Left lung (tissue), 14 donors: ENCODE measurements at places on chromosomes 5 and 9. TPM values are rescaled to one million over a fixed set of nuclear protein-coding genes. Genes with fewer than 3 reads are reported as not detected.
A peak's percentile ranks its signal among the peaks of the same experiment; 100 is the strongest.

The C5orf34 gene
- total RNA-seq: 2.2 TPM

The FST gene
- total RNA-seq: 3.7 TPM

The PPP3R2 gene
- not detected for total RNA-seq

The DCAF10 gene
- total RNA-seq: 24.8 TPM

The GEMIN5 gene
- total RNA-seq: 10.2 TPM

The DIPK1B gene
- total RNA-seq: 12.7 TPM

The CARD9 gene
- total RNA-seq: 11.1 TPM

- DNase-seq: no peak
- H3K27ac ChIP-seq: no peak overlapping the region
- H3K4me1 ChIP-seq: no peaks in the 10 kb centered on the region
These were observed 219.3 kb downstream of the SMARCA2 start for GRCh38 chr9:2234371-2234893.

- no peak overlapping the region for H3K4me3 ChIP-seq
- no peaks in the 10 kb centered on the region for H3K4me1 ChIP-seq
- DNase-seq: no peak
- H3K27me3 ChIP-seq: no peaks in the 10 kb centered on the region
- no peaks in the 10 kb centered on the region for H3K36me3 ChIP-seq
These were observed 87.9 kb upstream of the TRIO start for GRCh38 chr5:14054965-14055963.

GRCh38 chr5:142014911-142015584, 2.2 kb upstream of the GNPDA1 start:
- H3K27me3 ChIP-seq: no peaks in the 10 kb centered on the region
- H3K27ac ChIP-seq: peak overlapping the region; percentile 82
- peaks cover 15% of the 10 kb centered on the region for H3K4me1 ChIP-seq
- H3K36me3 ChIP-seq: no peaks in the 10 kb centered on the region
- H3K4me3 ChIP-seq: no peak overlapping the region

DNA sequence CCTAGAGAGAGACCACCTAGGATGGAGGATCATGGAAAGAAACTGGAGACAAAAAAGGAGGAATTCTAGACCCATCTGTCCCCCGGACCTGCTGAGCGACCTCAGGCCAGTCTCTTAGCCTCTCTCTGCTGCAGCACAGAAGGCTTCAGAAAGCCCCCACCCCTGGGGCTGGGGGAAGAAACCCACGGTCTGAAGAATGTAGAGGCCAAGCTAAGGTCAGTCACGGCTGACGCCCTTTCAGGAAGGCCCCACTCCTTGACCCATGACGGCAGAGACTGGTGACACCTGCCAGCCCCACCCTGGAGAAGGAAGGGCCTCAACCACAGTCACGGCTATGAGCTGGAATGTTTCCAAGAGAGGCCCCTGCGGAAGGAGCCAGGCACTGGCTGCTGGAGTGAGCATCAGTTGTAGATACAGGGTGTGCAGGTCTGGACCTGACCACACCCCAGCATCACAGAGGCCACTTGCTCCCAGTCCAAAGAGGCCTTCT, 120.5 kb upstream of the BOD1 start:
- H3K27ac ChIP-seq: no peak overlapping the region
- H3K4me1 ChIP-seq: no peaks in the 10 kb centered on the region
- H3K36me3 ChIP-seq: no peaks in the 10 kb centered on the region
- no peak overlapping the region for H3K4me3 ChIP-seq
- no peaks in the 10 kb centered on the region for H3K27me3 ChIP-seq

DNA sequence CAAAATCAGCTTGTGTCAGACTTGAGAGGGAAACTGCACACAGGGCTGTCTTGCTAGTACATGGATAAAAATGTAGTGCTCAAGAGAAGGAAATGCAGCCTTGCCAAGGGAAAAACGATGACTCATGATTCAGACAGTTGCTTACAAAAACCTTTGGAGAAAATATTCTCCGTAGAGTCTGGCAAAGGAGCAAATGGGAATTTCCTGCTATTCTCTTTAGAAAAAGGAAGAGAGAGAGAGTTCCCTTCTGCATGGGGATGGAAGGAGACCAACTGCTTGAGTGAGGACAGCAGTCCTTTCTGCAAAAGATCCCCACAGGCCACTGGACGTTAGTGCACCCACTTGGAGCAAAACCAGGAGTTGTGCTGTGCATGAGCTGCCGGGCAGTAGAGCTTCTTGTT, 7.6 kb downstream of the IFNB1 start:
- H3K4me1 ChIP-seq: peaks cover 11% of the 10 kb centered on the region
- no peak for DNase-seq
- H3K4me3 ChIP-seq: no peak overlapping the region
- no peak overlapping the region for H3K27ac ChIP-seq
- H3K36me3 ChIP-seq: no peaks in the 10 kb centered on the region
